ENCODE measurements at places on chromosomes 12 and 14.

DNA sequence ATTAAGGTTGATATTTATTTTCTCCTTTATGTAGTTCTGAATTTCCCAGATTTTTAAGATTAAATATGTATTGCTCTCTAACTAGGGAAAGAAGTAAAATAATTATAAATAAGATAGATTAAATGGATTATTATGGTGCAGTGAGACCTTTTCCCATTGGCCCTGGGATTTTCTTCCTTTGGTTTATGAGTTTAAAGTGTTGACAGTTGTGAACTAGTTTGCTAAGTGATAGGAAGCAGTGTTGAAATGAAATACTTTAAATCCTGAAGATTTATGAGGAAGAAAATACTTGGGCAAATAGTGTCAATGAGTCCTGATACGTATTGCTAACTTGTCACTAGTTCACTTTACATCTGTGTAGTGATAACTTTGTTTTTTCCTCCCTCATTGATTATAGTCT is 188.9 kb downstream of the RAD51B start:
- DNase-seq, result no peak

DNA sequence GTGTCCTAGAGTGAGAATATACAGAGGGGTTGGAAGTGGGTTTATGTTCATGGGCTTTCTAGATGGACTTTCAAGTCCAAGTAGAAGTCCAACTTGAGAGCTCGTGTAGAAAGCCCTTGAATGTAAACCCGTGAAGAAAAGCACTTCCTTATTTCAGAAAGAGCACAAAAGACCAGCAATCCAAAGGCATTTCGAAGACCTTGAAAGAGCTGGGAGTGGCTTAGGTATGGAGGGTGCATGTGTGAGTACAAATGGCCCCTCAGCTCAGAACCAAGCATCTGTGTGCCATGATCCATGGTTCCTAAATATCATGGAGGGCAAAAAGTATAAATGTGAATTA is 160.7 kb downstream of the ETV6 start:
- no peak for DNase-seq

- DNase-seq, result no peak
These were observed 840 bp downstream of the PNP start for GRCh38 chr14:20469890-20470602.

GRCh38 chr14:20683891-20684661 is at the start of gene RNASE4:
RNASE4 (plus strand) TSS chr14:20684560; CDS start chr14:20699372, 14,812 bp downstream.
- DNase-seq, result peak; percentile 69

DNA sequence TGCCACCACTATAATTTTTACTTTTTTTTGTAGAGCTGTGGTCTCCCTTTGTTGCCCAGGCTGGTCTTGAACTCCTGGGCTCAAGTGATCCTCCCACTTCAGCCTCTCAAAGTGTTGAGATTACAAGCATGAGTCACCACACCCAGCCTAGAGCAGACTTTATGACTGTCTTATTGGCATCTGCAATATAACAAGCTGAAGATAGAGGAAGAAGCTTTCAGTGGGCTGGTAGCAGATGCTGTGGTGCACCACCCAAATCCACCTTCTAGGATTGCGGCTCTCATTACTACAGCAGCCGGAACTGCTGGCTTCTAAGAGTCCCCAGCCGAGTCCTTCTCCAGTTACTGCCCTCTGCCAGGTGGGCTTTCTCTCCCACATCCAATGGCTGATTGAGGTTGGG is 7.6 kb upstream of the STK38L start:
- DNase-seq, result no peak

DNA sequence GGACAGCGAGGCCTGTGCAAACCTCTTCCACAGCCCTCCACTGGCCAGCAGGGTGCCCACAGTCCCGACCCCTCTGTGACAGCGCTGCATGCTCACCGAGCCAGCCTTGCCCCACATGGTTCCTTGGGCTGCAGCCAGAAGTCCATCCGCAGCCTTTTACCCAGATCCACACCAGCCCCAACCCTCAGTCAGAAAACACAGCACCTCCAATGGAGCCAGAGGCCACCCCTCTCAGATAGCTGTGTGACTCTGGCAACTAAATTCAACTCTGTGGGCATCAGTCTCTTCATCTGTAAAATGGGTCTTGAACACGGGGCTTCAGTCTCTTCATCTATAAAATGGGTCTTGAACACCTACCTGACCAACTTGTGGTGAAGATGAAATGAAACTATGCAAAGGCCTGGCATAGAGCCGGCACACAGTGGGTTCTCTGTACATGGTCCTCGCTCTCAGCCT is 38.0 kb downstream of the NFKBIA start:
- no peak for DNase-seq
